Activated CD4-positive, alpha-beta T cell treated with anti-CD3 and anti-CD28 coated beads for 1 hour (primary cell): ENCODE measurements at places on chromosomes 13 and 19.
A peak's percentile ranks its signal among the peaks of the same experiment; 100 is the strongest.

GRCh38 chr19:47096100-47096704, 17.4 kb downstream of the ZC3H4 start:
- DNase-seq, result no peak

DNA sequence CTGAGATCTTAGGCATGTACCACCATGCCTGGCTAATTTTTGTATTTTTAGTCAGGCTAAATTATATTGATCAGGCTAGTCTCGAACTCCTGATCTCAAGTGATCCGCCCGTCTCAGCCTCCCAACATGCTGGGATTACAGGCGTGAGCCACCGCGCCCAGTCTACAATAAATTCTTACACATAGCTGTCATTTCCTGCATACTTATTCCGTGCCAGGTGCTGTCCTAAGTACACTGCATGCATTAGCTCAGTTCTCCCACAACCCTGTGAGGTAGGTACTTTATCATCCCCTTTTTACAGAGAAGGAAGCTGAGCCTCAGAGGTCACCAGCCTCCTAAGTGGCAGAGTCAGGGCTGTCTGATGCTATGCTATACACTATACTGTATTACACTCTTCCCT, 7.2 kb upstream of the RHPN2 start:
- no peak for DNase-seq

DNA sequence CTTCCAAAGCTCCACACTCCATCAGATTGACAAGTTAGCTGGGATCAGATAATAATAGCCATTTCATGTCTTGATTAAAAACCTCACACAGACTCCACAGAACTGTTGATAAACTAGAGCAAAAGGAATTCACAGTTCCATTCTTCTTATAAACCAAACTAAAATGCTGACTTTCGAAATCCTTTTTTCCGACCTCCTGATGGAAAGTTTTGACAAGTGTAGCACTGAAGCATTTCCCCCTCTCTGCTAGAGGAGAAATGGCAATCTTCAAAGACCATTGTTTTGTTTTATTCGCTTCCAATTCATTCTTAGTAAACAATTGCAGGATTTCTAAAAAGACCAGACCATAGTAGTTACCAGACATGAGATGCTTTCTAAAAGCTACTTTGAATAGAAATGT, 58.8 kb downstream of the COL4A2 start:
- DNase-seq, result no peak

DNA sequence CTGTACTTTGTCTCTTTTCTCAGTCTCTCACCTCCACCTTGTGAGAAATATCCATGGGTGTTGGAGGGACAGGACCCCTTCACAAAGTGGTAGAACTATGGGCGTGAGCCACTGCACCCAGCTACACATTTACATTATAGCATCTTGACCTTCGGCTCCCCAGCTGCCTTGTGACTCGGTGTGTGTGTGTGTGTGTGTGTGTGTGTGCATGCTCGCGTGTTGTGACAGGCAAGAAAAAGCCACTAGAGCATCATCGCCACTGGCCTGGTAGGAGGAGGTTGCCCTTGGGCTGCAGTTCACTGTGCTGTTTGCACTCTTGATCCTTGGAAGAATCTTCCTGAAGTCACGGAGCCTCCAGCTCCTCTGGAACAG, 13.7 kb upstream of the ZNF888 start:
- no peak for DNase-seq

DNA sequence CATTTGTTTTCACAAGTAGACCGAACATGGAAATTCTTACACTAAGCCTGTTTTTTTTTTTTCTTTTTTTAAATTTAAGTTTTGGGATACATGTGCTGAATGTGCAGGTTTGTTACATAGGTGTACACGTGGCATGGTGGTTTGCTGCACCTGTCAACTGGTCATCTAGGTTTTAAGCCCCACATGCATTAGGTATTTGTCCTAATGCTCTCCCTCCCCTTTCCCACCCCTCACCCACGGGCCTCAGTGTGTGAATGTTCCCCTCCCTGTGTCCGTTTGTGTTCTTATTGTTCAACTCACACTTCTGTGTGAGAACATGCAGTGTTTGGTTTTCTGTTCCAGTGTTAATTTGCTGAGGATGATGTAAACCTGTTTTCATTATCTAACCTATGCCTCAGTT, 2.6 kb downstream of the NLRP4 start:
- DNase-seq, result no peak

- DNase-seq, result no peak
Observed at GRCh38 chr13:44703371-44703770, 127.2 kb upstream of the TSC22D1 start.

GRCh38 chr13:76004416-76004815, 368.3 kb downstream of the LMO7 start:
- no peak for DNase-seq

DNA sequence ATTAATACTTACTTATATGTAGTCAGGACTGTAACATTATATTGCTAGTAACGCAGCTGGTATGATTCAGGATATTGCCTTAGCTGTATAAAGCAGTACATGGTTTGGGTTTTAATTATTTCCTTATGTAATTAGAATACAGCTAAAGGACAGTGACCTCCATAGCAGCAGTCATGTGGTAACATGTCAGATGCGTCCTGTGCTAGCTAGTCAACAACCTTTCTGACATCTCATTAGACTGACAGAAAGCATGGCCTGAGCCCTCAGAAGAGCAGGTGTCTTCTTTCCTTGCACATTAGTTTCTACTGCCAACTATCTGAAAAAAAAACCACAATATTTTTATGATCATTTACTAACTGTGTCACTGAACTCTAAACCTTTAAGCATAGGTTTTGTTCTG, 122.2 kb downstream of the MAB21L1 start:
- no peak for DNase-seq

GRCh38 chr19:42422901-42423461, 4.2 kb downstream of the LIPE start:
- peak; percentile 33 for DNase-seq

DNA sequence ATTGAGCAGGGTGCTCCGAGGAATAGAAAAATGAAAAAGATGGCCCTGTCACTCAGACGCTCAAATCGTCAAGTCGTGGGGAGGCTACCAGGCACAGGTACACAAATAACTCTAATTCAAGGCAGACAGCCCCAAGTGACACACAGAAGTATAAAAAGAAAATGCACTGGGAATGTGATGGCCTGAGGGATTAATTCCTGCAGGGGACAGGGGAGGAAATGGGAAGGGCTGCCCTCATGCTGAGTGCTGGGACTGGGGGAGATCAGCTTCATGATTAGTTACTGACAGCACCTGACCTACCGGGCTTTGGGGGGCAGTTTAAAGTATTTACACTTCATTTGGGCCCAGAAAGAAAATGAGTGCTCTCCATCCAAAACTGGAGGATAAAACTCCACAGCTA, 20.9 kb upstream of the UBE2L5 start:
- no peak for DNase-seq

- no peak for DNase-seq
Observed at GRCh38 chr13:46996316-46997030, 99.6 kb upstream of the HTR2A start.

DNA sequence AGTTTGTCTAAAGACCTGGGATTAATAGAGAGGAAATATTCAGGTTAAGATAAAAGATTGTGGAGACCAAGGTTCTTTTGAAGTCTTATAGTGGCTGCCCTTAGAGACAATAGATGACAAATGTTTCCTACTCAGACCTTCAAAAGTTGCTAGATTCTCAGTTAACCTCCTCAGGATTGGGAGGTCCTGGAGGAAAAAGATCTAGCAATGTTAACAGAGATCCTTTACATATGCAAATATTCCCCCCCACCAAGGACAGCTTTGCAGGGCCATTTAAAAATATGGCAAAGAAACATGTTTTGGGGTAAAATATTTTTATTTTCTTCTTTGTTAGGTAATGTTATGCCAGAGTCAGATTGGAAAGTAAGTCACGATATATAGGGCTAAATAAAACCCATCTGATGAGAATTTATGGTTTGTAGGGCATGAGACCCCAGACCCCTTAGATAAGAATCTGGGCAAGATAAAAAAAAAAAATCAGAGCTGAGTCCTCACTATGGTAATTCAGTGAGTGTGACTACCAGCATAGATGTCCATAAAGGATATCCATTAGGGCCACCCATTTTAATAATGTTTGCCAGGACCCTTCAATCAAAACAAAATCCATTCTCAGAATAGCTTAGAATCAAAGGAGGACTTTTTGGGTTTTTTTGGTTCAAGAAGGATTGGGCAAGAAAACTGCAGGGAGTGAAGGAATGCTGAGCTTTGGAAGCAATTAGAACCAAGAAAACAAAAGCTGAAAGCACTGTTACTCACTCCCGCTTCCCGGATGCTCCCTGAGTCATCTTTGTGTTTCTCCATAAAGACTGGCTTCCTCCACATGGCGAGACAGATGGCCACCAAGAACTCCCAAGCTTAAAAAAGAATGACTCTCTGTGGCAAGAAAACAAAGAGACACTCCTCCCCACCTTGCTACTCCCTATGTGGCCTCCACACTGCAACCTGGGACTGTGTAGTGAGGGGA, 28.2 kb downstream of the VSTM1 start:
- no peak for DNase-seq

- DNase-seq, result no peak
Observed at GRCh38 chr13:25847145-25847544, 204.7 kb downstream of the SHISA2 start.

GRCh38 chr13:40185414-40185813, 481.0 kb downstream of the FOXO1 start:
- no peak for DNase-seq

DNA sequence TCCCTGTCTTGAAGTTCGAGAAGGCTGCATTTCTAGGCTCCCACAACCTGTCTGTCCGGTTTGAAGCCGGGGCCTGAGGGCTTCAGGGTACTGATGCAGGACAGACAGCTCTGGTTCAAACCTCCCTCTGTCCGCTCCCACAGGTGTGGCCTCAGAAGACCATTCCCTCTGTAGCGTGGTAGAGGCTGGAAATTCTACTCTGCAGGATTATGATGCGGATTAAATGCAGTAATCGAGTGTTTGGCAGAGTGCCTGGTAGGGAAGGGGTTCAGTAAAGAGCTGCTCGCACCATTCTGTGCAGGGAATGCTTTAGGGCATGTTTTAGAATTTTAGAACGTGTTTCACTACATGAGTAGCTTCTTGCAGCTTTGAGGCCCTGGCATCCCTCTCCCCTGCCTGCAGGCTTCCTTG, 30.5 kb downstream of the PPP1R37 start:
- no peak for DNase-seq

- no peak for DNase-seq
Observed at GRCh38 chr13:93687261-93687660, 460.7 kb downstream of the GPC6 start.

DNA sequence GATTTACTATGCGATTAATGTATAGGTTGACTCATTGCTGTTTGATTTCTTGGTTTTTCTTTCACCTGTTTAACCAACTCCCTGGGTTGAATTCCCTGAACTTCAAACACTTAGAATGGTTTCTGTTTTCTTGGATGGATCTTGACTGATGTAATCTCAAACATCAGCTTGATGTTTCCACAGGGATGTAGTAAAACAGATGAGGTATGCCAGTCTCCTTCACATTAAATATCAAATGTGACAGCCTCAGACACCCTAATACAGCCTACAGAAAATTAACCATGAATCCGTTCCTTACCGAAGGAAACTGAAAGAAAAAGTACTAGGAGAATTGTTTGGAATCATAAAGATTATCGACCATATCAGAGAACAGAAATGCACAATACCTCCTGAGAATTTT, 631.2 kb downstream of the GPC5 start:
- DNase-seq, result no peak

- DNase-seq, result no peak
Observed at GRCh38 chr19:51114087-51114729, 6.0 kb upstream of the CTU1 start.

DNA sequence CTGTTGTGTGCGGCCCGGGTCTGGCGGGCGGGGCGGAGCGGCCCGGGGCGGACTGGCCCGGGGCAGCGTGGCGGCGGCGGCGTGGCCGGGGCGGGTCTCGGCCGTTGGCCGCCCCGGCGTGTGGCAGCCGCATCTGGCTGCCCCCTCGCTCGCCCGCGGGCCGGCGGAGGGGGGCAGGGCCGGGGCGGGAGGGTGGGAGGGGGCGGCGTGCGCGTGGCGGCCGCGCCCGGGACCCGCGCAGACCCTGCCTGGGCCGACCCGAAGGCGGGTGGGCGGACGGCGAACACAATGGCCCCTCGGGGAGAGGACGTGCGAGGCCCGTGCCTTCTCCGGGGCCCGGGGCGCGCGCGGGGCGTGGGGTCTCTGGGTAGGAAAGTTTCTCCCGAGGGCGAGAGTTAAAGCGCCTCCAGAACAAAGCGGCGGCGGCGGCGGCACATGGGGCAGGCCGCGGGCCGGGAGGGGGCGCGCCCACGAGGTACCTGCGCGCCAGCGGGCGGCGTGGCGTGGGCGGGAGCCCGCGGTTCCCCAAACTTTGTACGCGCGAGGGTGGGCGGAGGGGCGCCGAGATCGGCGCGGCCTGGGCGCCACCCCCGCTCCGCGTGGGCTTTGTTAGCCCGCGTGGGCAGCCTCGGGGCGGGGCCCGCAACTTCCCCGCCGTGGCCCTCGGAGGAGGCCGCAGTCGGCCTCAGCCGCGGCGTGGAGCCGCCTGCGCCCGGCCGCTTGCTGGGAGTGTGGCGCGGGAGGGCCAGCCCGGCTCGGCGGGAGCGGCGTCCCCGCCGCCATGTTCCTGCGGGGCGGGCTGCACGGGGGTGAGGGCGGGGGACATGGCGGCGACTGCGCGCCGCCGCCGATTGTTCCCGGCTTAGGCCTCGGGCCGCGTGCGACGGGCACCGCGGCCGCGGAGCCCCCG, 764 bp downstream of the MIR17HG start:
- DNase-seq, result peak; percentile 68

GRCh38 chr13:44921931-44922758, 67.1 kb downstream of the NUFIP1 start:
- DNase-seq, result no peak

GRCh38 chr19:28493884-28494283, 719.1 kb downstream of the UQCRFS1 start:
- DNase-seq, result no peak

DNA sequence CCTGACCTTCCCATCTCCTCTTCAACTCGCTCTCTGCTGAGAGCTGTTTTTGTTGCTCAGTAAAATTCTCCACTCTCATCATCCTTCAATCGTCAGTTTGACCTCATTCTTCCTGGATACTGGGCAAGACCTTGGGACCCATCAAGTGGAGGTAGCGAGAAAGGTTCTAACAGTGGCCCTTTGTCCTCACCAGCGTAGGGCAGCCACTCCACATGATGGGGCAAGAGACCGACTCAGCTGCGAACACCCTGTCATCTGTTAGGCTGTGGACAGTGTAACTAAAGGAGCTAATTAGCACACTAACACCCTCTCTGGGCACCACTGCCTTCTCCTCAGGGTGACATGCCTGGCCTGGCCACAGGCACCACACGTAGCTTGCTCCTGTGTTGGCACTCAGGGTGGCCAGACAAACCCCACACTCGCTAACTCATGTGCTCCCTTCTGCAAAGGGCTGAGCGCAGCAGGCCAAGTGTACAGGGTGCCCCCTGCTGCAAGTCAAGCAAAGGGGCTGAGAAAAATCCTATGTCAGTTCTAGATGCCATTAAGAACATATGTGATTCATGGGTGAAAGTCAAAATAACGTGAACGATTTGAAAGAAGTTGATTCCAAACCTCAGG, 1216.0 kb downstream of the SLITRK5 start:
- DNase-seq, result no peak
